Stimulated activated CD8-positive, alpha-beta memory T cell treated with anti-CD3 and anti-CD28 coated beads, Interleukin-2, amount 100 ng/mL, for 48 hours (primary cell): ENCODE measurements at places on chromosomes 13 and 19.

GRCh38 chr13:27839809-27840467, 47.7 kb downstream of the GSX1 start:
- DNase-seq = no peak

- DNase-seq = no peak
Observed at GRCh38 chr13:98792785-98793495, 40.5 kb upstream of the SLC15A1 start.

GRCh38 chr13:85108356-85108755, 690.9 kb downstream of the SLITRK6 start:
- no peak for DNase-seq

DNA sequence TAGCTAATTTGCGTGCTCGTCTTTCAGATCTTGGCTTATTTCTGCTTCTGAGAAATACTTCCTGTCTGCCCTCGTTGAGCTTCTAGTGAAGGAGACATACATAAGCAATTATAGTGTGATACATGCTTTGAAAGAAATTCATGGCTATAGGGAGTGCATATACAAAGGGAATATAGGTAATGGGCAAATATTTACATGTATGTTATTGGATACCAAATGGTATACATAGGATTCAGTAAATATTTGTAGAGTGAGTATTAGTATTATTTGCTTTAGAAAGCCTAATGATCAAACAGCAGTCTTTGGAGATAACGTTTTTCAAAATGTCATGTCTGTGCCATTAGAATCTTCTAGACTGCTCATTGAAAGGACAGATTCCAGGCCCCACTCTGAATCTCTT, 5.2 kb downstream of the BRCA2 start:
- no peak for DNase-seq

DNA sequence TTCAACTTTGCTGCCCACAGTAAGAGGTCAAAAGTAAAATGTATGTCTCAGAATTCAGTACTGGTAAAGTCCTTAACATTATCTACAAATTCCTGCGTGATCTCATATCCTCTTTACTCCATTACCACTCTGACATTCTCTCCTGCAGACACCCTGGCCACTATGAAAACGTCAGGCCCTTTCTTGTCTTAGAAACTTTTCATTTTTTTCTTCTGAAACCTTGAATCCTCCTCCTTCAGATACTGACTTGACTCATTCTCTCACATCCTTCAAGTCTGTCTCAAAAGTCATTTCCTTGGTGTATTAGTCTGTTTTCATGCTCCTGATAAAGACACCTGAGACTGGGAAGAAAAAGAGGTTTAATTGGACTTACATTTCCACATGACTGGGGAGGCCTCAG, 262.3 kb downstream of the POU4F1 start:
- no peak for DNase-seq

GRCh38 chr19:273393-273792, 17.8 kb downstream of the PLPP2 start:
- DNase-seq = no peak

- no peak for DNase-seq
Observed at GRCh38 chr19:33427801-33428626, 54.5 kb downstream of the CEBPG start.

DNA sequence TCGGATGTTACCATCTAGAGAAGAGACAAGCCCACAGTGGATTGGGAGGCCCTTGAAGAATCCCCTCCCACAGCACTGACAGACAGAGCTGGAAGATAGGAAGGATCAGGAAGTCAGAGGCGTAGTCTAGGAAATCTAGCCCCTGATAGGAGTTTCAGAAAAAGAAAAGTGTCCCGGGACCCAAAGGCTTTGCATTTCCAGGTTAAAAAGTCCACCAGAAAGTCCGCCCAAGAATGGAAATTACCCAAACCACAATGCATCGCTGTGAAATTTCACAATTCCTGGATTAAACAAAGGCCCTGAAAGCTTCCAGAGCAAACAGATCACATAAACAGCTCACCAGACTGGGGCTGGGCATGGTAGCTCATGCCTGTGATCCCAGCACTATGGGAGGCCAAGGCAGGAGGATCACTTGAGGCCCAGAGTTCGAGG, 146.9 kb downstream of the KDM4B start:
- no peak for DNase-seq

DNA sequence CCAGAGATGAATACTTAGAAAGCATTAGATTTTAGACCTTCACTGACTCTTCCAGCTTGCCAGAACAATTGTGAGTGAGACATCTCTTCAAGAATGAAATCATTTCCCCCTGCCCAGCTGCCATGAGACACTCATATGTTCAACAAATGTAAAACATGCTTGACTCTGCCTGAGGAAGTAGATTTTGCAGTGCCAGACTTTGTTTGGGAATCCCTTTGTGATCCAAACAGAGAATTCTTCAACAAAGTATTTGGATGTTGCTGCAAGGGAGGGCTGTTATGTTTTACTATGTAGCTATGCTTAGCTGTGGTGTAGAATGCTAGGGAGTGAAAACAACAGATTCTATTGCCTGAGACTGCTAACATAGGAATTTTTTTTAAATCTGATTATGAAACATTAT, 416.4 kb downstream of the DCT start:
- no peak for DNase-seq

GRCh38 chr19:2236314-2237050, at the start of the genes PLEKHJ1 and SF3A2:
TSS of gene PLEKHJ1 (minus strand) at chr19:2236329. CDS start at chr19:2236248, 81 bp downstream.
TSS of gene SF3A2 (plus strand) at chr19:2236824. CDS start at chr19:2243419, 6,595 bp downstream.
- DNase-seq = peak; percentile 96

- DNase-seq = no peak
Observed at GRCh38 chr13:106533101-106533942, 2.1 kb downstream of the EFNB2 start.

DNA sequence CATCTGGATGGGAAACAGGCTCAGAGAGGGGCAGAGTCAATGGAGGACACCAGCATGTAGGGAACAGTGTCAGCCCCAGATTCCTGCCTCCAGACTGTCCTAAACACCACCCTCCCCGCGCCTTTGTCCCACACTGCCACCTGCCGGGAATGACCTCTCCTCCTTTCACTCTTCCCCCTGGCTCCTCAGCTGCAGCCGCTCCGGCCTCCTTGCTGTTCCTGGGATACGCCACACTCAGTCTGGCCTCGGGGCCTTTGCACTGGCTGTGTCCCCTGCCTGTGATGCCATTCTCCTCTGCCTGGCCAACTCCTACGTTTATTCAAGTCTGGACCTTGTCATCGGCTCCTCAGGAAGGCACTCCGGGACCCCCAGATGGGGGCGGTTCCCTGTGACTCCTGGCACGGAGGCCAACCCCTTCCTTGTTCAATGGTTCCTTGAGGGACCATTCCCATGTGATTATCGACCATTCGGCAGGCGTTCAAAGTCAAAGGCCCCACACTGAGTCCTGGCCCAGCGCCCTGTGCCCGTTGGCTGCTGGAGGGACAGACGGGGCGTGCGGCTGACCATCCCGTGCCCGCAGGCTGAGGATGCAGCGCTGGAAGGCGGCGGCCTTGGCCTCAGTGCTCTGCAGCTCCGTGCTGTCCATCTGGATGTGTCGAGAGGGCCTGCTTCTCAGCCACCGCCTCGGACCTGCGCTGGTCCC, 15.8 kb downstream of the FUT6 start:
- DNase-seq = no peak

DNA sequence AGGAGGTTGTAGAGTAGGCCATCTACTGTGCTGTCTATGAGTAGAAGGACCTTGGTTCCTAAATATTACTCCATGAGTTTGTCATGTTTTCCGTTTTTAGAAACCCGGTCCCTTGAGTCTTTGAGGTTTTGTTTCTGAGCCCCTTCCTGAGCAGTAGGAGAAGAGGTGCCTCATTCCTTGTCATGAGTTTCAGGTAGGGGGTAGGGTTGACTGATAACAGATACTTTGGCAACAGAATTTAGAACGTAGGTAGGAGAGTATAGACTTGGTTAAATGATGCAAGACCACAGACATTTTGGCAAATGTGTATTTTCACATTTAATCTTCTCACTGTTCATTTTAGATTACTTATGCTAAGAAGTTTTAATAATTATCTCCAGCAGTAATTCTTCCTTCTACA, 24.6 kb downstream of the LMO7 start:
- DNase-seq = no peak

GRCh38 chr13:74027161-74027779, 106.9 kb downstream of the KLF12 start:
- no peak for DNase-seq
